HT1080 (cell line): ENCODE measurements at places on chromosomes 16 and 17. TPM values are rescaled to one million over a fixed set of nuclear protein-coding genes. Genes with fewer than 3 reads are reported as not detected.

Gene PABPN1L
- total RNA-seq: not detected in 2 replicates

GRCh38 chr17:574061-574460 is 140.6 kb downstream of the VPS53 start:
- DNase-seq: no peak

DNA sequence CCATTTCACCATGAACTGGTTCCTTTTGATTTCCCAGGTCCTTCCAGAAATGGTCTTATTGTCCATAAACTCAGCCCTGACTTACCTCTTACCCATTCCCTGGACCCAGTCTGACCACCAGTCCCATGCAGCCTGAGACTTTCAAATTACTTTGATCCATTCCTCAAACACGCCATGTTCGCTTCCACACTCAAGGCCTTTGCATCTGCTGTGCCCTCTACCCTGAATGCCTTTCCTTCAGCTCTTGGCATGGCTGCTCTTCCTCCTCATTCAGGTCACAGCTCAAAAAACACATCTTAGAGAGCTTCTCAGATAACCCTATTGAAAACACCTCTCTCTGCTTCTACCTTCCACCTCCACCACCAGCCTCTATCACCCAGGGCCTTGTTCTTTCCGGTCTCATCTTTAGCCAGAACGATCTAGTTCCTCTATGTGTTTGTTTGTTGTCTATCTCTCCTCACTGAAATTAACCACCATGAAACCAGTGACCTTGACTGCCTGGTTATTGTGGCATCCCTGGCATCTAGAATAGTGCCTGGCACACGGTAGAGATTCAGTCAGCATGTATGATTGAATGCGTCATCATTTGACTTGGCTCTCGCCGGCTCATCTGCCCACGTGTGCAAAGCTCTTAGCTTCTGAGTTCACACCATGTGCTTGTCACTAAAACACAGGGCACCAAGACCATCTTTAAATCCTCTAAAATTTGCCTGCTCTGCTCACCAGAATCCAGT is 12.8 kb downstream of the CRYM start:
- DNase-seq: peak; percentile 36

Gene SLC5A11
- total RNA-seq: 0.06 TPM in 1 of 2 replicates, not detected in the other

- DNase-seq: no peak
These were observed 12.1 kb upstream of the NLRC5 start for GRCh38 chr16:56977216-56977615.

- DNase-seq: no peak
These were observed 146.8 kb downstream of the CYLD start for GRCh38 chr16:50888486-50889261.

DNA sequence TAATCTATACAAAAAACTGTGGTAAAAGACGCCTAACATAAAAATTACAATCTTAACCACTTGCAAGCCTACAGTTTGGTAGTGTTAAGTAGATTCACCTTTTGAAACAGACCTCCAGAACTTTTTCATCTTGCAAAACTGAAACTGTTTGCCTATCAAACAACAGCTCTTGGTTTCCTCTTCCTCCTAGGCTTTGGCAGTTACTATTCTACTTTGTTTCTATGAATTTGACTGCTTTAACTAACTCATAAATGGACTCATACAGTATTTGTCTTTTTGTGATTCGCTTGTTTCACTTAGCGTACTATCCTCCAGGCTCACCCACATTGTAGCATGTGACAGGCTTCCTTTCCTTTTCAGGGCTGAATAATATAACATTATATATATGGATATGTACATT is 97.0 kb downstream of the PRKCA start:
- DNase-seq: no peak

- no peak for DNase-seq
These were observed 14.8 kb upstream of the NLRC3 start for GRCh38 chr16:3591991-3592390.

GRCh38 chr17:50112694-50113093 is 17.3 kb downstream of the SAMD14 start:
- DNase-seq: no peak

Gene RBFOX1
- not detected in 2 replicates for total RNA-seq

Gene KCNG4
- total RNA-seq: not detected in 2 replicates

DNA sequence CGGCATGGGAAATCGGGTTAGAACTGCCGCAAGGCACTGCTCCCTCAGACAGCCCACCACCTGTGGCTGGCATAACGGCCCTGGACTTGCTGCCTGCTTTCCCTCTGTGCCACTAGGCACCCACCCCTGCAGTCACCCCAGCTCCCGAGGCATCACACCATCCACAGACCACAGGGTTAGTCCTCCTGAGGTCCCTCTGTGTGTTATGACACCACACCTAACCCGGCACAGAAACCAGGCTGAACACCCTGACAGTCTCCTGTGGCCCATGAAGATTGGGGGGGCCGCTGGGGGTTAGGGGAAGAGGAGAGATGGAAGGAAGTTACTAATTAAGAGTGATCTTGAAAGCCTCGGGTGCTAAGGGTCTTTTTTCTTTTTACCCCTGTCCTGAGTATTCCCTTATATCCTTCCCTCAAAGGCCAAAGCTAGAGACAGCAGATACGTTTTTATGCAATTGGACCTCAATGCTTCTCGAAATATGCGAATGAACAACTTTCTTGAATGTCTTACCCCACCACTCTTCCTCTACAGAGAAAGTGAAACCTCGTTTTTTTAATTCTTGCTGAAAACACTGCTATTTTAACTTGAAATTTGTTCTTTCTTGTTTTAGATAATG is 7.0 kb downstream of the CYTH1 start:
- DNase-seq: no peak

GRCh38 chr17:30235386-30236296 is at the start of gene SLC6A4:
Gene SLC6A4 (minus strand): TSS chr17:30235697. CDS start chr17:30221958, 13,739 bp downstream.
- DNase-seq: no peak

DNA sequence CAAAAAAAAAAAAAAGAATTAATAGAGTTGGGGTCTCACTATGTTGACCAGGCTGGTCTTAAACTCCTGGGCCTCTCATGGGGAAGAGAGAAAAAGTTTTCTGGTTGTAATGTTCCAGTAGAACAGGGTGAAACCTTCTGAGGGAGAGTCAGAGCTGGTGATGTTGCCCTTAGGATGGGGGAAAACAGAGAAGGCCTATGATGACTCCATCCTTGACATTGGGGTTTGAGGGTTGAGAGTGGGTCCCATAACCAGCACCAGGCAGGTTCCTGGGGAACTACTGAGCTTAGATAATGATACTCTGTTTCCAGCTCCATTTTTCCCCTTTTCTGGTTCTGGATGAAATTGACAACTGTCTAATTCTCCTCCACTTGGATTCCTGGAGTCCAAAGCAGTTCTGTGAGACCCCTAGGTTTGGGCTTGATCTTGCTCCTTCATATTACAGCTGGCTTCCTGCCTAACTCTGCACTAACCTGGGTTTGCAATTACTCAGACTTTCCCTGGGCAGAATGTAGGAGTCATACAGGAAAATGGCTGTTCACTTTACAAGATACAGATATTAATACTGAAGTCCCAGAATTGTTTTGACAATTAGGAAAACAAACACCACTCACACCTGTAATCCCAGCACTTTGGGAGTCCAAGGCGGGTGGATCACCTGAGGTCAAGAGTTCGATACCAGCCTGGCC is 62.8 kb upstream of the B4GALNT2 start:
- DNase-seq: no peak

DNA sequence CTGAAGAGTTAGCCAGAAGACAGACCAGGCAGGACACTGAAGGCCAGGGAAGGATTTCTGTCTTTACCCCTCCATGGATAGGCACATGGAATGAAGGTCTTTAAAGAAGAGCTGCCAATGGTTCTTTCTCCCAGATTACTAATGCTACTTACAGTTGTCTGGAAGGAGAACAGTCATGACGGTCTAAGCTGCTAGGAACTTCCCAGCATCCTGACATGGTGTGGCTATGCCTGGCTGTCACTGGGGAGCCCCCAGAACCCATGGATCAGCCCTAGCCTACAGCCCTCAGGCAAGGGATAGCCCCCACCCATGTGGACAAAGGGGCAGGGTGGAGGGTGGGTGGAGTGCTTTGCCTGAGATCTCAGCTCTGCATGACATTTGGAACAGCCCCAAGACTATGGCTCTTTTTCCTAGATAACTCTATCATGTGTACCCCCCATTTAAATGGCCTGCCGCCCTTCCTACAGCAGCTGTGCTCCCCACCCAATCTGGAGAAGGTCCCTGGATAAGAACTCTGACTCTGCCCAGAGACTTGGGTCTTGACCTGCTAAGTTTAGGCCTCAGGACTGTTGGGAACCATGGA is 9.2 kb upstream of the KAT7 start:
- no peak for DNase-seq

GRCh38 chr16:66658143-66658859 is 38.2 kb downstream of the CMTM4 start:
- DNase-seq: no peak
